ENCODE measurements at places on chromosomes 6 and 20. TPM values are rescaled to one million over a fixed set of nuclear protein-coding genes. Genes with fewer than 3 reads are reported as not detected.

DNA sequence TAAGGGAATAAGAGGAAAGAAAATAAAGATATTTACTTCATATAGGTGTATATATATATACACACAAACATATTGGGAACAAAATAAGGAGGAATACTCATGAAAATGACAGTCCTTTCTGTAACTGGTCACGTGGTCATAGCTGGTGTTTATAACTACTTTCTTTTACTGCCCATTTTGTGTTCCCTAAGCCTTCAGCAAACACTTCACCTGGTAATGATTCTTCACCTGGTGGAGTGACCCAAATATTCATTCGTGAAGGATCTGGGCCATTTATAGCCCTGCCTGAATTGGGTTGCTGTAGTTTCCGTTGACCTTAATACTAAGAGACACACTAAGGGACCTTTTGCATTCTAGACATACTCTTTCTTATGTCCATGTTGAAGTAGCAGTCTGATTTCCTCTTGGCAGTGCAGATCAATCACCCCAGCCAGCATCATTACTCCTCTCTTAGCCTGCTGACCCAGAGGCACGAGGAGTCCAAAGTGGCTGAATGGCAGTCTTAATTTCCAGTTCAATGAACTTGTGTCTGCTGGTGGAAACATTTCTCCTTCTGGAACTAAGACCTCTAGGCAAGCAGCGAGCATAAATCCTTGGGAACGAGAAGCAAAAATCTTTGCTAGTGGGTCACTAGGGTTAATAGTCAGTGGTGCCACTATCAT is 39.9 kb upstream of the IYD start:
- no peak for DNase-seq

- DNase-seq: no peak
These were observed 257.9 kb downstream of the CDH26 start for GRCh38 chr20:60215816-60216730.

GRCh38 chr6:11096109-11096508 is 2.5 kb downstream of the SMIM13 start:
- DNase-seq: peak; percentile 78

XKR7 gene
- polyA plus RNA-seq: not detected

GRCh38 chr20:63942250-63942951 is 13.8 kb downstream of the UCKL1 start:
- peak; percentile 52 for DNase-seq

- DNase-seq: no peak
These were observed 1006.2 kb upstream of the CITED2 start for GRCh38 chr6:140380427-140381218.

SLPI gene
- polyA plus RNA-seq: 3.7 TPM

DNA sequence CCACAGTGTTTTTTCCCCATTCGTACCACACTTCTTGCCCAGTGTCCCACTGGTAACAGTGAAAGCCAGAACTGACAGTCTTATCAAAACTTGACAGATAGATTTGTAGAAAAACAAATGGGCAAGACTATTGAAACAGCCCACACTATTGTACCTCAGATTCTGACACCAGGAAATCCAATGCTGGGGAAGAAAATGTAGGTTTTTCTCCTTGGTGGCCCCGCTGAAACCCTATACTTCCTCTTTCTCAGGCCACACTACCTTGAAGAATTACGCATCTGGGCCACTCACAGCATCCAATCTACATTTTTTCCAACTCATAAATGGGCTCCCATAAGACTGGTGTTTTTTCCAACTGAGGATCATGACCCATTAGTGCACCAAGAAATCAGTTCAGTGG is 90.9 kb upstream of the HDDC2 start:
- no peak for DNase-seq

DNA sequence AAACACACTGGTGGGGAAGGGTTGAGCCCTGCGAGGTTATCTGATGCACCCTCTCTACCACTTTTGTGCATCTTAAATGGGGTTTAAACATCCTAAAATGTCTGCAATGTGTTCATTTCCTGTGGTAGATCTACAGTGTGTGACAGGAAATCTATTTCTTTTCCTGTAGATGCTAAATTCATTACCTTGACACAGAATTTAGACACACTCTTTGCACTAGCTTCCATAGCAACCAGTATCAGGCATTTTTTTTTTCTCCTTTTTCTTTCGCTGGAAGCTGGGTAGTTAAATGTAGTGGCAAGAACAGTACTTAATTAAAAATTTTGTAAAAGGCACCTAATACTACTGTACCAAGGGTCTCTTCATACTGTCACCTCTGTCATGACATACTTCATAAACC is 141.1 kb downstream of the RFPL4B start:
- no peak for DNase-seq

GRCh38 chr6:25253351-25253750 is 25.8 kb upstream of the CARMIL1 start:
- no peak for DNase-seq

DNA sequence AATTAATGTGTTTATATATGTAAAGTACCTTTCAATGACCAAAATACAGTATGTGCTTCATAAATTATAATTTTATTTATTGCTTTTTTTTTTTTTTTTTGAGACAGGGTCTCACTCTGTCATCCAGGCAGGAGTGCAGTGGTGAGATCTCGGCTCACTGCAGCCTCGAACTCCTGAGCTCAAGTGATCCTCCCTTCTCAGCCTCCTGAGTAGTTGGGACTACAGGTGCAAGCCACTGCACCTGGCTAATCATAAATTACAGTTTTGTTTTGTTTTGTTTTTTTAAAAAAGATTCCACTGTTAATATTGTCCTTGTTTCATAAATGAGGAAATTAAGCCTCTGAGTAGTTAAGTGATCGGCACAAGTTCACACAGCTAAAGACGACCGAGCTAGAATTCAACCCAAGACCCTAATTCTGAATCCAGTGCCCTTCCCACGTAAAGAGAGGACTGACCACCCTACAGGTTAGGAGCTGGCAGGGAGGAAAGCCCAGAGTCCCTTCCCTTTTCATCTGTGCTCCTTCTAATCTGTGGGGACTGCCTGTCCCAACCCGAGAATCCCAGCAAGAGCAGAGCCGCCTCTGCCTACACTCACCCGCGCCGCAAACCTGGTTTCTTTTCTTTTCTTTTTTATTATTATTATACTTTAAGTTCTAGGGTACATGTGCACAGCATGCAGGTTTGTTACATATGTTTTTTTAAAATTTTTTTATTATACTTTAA is 8.5 kb upstream of the GDF5 start:
- DNase-seq: no peak

GRCh38 chr6:24205020-24205492 is 79.0 kb downstream of the NRSN1 start:
- DNase-seq: peak; percentile 6

LAMA5 gene
- polyA plus RNA-seq: 196 TPM

- DNase-seq: peak; percentile 84
These were observed 10.9 kb downstream of the PMEPA1 start for GRCh38 chr20:57698867-57699275.

CYP39A1 gene
- polyA plus RNA-seq: 0.22 TPM

- DNase-seq: no peak
These were observed 62.8 kb upstream of the KCNQ5 start for GRCh38 chr6:72559067-72559466.

GRCh38 chr6:6747371-6747770 is 158.9 kb downstream of the LY86 start:
- DNase-seq: no peak

DNA sequence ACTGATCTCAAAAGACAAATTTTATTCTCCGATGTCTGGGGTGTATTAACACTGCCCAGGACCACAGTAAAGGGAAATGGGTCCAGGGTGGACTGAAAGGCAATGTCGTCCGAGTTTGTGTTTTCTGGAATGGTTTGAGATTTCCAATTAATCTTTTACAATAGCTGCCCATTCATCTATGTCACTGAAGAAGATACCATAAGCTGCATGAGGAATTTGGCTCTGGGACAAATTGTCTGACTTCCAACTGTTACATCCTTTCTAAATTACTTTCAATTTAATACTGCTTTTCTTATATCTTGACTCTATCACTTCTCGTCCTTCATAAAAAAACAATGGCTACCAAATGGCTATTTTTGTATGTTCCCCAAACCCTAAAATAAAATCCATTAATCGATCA is 130.7 kb upstream of the KCNK16 start:
- DNase-seq: no peak

ABT1 gene
- 11.5 TPM for polyA plus RNA-seq

- DNase-seq: no peak
These were observed 39.6 kb upstream of the CMTR1 start for GRCh38 chr6:37393381-37393929.

PEDS1 gene
- polyA plus RNA-seq: 26.5 TPM

GRCh38 chr6:54100411-54101006 is 10.7 kb upstream of the MLIP start:
- DNase-seq: no peak

- no peak for DNase-seq
These were observed 5.6 kb downstream of the MAP3K5 start for GRCh38 chr6:136786658-136787057.

GRCh38 chr6:116364321-116364720 is 6.4 kb upstream of the DSE start:
- no peak for DNase-seq

DNA sequence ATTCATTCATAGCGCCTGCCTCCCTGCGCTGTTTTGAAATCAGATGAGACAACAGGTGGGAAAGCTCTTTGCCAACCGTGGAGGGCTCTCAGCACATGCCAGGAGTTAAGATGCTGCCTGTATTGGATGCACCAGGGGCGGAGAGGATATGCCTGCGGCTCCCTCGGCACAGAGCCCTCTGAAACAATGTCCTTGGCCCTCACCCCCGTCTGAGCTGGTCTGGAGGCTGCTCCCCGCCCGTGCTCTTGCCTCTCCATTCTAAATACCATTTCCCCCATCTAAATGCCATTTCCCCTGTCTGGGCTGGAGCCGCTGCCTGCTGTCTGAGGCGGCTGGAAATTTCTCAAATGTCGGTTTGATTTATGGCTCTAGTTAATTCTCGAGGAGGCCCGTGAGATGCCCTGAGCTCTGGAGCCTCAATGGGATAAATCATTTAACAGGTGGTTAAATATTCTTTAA is 50.8 kb upstream of the MLN start:
- DNase-seq: no peak

RAE1 gene
- polyA plus RNA-seq: 55.7 TPM

GRCh38 chr6:118825661-118826060 is 68.3 kb upstream of the ASF1A start:
- no peak for DNase-seq

OPRL1 gene
- 1.5 TPM for polyA plus RNA-seq

NOX3 gene
- not detected for polyA plus RNA-seq

GRCh38 chr6:38656896-38657295 is 17.2 kb upstream of the BTBD9 start:
- no peak for DNase-seq

VIP gene
- not detected for polyA plus RNA-seq

DNA sequence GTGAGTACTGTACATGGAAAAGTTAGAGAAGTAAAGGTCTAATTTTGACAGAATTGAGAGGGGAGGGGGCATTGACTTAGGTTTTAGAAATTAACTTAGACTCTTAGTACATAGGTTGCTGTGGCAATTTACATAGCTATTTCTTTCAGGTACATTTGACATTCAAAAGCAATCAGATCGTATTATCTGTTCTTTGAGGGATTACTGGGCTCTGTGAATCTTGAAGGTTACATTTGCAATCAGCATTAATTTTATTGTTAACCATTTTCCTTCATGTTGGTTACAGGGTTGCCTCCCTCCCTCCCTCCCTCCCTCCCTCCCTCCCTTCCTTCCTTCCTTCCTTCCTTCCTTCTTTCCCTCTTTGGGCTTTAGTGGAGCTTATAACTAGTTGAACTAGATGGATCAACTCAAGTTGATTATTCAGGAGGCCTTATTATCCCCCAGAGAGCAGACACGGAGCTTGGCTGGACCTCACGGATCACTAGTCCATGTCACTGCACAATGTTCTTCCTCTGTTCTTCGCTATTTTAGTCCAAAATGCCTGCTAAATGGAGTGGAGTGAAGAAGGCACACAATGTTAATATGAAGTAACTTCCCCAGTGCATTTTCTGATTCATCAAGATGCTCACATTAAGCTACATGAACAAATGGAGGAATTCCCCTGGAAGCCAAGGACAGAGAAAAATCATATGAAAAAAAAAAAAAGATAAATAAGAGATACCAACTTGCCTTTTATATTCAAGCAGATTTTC is 87.8 kb downstream of the PLCB4 start:
- DNase-seq: no peak

DNA sequence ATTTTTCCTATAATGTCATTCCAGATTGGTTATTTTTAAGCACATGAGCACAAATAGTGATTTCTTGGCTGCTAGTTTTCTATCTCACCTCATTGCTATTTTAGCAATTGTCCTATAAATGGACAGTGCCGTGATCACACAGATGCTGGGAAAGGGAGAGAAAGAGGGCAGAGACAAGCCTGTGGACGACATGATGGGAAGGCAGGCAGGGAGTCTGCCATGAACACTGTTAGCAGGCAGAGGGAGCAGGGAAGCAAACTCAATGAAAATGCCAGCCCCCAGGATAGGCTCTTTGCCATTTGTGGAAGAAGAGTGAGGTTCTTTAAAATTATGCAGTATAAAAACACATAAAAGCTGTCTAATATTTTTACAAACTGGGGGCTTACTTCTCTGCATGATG is 96.8 kb downstream of the ADTRP start:
- no peak for DNase-seq

GRCh38 chr6:104995989-104996617 is 39.2 kb downstream of the LIN28B start:
- no peak for DNase-seq

- no peak for DNase-seq
These were observed 215.6 kb upstream of the NRSN1 start for GRCh38 chr6:23910420-23910819.

GRCh38 chr6:15420959-15421438 is 175.1 kb downstream of the JARID2 start:
- no peak for DNase-seq

SRMS gene
- polyA plus RNA-seq: not detected

DNA sequence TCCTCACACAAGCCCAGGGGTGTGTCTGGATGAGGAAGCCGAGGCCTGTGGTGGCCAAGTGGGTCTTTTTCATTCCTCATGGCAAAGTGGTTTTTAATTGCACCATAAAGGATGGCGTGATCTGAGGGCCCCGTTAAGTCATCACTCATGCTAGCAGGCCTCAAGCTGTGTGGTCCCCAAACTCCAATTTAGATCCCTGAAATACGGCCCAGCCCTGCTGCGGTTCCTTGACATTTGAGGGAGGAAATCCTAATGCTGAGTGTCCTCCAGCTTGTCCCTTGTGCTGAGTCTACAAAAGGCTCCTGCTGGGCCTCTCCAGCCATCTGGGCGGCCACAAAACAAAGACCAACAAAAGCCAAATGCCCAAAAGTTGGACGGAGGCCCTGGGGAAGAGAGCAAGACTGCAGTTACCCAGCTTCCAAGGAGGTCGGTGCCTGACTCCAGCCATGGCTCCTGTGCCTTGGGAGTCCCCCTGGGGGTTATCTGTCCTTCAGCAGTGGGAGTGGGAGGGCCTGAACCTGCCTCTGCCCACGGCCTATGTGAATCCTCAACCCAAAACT is 162.3 kb upstream of the PDE10A start:
- no peak for DNase-seq

PRKN gene
- polyA plus RNA-seq: 0.07 TPM

HLA-DRA gene
- polyA plus RNA-seq: not detected

HAO1 gene
- not detected for polyA plus RNA-seq

KCNK5 gene
- 1.8 TPM for polyA plus RNA-seq

Measured in A549 (cell line).